Islet precursor cell (in vitro differentiated cells): ENCODE measurements at places on chromosomes 3 and 15.

GRCh38 chr3:29932696-29933325, 651.9 kb downstream of the RBMS3 start:
- DNase-seq = no peak

DNA sequence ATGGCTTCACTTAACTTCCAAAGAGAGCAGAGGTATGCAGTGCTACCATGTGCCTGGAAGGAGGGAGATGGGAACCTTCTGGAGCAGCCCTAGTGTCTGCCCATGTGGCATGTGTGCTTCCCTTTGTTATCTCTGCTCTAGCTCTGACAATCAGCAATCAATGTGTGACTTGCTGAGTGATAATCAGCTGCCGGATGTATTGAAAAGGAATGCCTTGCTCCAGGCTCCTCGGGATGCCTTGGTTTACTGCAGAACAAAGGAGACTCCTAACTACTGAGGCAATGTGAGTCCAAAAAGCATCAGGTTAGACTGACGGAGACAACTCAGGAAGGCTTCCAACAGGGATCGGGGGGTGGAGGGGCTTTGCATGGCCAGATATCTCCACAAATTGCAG, 36.0 kb upstream of the CORO2B start:
- no peak for DNase-seq

DNA sequence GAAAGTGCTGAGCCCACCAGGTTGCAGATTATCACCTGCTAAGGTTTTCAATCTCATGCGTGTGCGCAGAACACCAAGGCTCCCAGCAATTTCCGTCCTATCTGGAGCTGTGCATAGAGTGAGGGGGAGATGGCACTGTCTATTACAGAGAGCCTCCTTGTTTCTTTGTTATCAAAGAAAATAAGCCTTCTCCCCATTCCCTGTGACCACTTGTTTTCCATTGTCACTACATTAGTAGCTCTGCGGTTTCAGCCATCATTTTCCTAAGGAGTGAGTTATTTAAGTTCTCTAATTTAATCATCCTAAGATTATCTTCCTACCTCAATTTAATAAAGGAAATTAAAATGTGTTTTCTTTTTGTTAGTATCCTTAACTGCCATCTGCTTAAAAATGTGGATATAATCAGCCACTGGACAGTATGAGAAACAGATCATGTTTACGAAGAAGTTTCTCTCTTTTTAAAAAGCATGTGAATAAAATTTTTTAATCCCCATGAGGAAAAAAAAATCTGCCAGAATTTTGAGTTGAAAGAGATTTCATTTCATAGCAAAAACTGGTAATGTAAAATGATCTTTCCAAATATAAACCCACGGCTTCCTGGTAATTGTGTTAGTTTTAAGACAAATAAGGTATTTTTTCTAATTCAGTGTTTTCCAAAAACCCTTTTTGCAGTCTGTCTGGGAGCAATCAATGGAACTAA, 172.3 kb upstream of the UBE2E1 start:
- no peak for DNase-seq

- no peak for DNase-seq
These were observed 7.3 kb downstream of the FYCO1 start for GRCh38 chr3:45988362-45988761.

DNA sequence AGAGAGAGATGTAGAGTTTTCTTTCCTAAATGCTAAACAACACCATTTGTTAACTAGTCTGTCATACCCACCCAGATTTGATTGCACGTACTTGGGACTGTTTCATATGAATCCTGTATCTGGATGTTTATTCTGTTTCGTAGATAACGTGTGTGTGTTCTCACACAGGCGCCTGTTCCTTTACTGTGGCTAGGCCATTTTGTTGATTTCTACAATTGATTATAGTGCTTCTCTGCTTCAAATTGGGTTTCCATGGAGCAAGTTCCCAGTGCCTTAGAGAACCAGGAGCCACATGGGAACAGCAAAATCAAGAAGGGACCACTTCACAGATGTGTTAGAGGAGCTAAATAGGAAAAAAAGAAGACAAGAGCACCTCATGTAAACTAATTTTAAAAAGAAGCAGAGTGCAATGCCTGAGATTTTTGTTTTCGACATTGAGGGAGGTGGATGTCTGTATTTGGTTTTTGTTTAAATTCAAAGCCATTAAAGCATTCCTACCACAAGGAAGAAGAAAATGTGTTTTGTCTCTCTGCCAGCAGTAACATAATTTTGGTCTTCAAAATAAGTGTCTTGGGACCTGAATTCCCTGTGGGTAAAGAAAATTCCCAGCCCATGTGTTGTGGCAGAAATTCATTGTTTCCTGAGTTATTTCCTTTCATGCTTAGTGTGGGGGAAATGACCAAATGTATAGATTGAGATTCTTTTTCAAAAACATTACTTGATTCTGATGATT, 424.0 kb upstream of the C2CD4B start:
- DNase-seq = no peak

- no peak for DNase-seq
These were observed 13.8 kb upstream of the ADPGK start for GRCh38 chr15:72797338-72797689.

DNA sequence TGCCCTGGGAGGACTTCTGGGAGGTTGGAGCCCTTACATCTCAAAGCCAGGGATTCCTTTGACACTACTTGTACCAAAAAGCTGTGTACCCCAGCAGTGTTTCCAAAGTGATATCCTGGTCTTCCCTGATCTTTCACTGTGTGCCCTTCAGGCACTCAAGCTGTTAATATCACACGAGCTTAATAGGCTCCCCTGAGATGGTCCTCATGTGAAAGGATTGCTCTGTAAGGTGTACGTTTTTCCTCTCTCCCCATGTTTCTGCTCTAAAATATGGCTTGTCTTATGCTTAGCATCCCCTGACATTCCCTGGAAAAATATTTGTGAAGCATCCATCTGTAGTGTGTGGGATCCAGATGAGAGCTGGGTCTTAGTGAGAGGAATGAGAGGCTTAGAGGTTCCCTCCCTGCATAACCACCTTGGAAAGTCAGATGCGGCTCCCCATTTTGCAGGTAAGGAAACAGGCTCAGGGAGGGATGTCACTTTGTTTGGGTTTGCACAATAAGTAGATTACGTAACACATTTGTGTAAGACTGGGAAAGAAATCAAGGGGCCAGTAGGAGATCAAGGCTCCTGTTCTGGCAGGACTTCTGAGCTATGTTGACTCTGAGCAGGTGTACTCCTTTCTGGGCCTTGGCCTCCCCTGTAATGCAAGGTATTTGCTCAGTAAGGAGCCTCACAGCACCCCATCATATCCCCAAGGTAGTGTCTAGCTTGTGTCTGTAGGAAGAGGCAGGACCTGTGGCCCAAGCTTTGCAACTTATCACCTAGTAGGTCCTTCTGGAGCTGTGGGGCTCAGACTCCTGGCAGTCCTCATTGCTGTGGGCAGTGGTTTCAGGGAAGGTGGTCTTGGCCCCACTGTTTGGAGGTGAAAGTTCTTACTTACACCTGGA, 667 bp upstream of the ACOX2 start:
- DNase-seq = no peak

GRCh38 chr3:97579365-97579764, 185.2 kb upstream of the ARL6 start:
- DNase-seq = no peak

DNA sequence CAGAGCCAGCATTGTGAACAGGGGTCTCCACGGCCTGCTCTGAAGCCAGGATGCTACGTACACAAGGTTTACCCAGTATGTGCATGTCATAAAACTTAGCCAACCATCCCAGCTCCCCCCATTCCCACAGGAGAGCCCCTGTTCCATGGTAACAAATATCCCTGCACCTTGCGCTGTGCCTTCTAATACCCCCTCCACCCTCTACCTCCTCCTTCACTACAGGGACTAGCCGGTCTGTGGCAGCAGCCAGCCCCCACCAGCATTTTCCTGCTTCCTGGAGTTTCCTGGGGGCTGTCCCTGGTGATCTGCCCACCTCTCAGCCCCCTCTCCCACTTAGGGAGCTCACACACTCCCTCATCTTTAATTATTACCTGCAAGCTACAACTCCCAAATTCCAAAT, 20.4 kb downstream of the ACSBG1 start:
- DNase-seq = no peak
